ENCODE measurements at places on chromosomes 5 and 9. TPM values are rescaled to one million over a fixed set of nuclear protein-coding genes. Genes with fewer than 3 reads are reported as not detected.

ORM2 gene
- not detected for total RNA-seq

CBY3 gene
- not detected for total RNA-seq

PCDHGB6 gene
- 0.13 TPM for total RNA-seq

CFAP77 gene
- total RNA-seq, result 0.24 TPM

FOXD4L5 gene
- total RNA-seq, result not detected

PCDHGC4 gene
- 0.05 TPM for total RNA-seq

STOM gene
- 153 TPM for total RNA-seq

PLK2 gene
- total RNA-seq, result 83.3 TPM

TMEM232 gene
- not detected for total RNA-seq

PDLIM4 gene
- total RNA-seq, result not detected

BTNL9 gene
- total RNA-seq, result 0.83 TPM

SYK gene
- 0.09 TPM for total RNA-seq

ADGRD2 gene
- not detected for total RNA-seq

CNTNAP3B gene
- total RNA-seq, result 15.1 TPM

CCDC192 gene
- not detected for total RNA-seq

F2RL2 gene
- total RNA-seq, result 3.8 TPM

PRELID1 gene
- total RNA-seq, result 368 TPM

MYOZ3 gene
- total RNA-seq, result not detected

PTGER4 gene
- 1.5 TPM for total RNA-seq

TLR4 gene
- 0.18 TPM for total RNA-seq

ENTPD2 gene
- total RNA-seq, result 0.63 TPM

BARHL1 gene
- not detected for total RNA-seq

ENTPD8 gene
- 0.24 TPM for total RNA-seq

REEP2 gene
- total RNA-seq, result 8.1 TPM

GALNT12 gene
- total RNA-seq, result 4.9 TPM

GNA14 gene
- not detected for total RNA-seq

GMCL2 gene
- total RNA-seq, result not detected

NOXA1 gene
- 0.78 TPM for total RNA-seq

RC3H2 gene
- total RNA-seq, result 19.2 TPM

TYRP1 gene
- not detected for total RNA-seq

OGN gene
- total RNA-seq, result not detected

HSPB3 gene
- 0.10 TPM for total RNA-seq

PPP3R2 gene
- not detected for total RNA-seq
